Fibroblast of skin of back (primary cell): ENCODE measurements at places on chromosomes 2 and 18.

DNA sequence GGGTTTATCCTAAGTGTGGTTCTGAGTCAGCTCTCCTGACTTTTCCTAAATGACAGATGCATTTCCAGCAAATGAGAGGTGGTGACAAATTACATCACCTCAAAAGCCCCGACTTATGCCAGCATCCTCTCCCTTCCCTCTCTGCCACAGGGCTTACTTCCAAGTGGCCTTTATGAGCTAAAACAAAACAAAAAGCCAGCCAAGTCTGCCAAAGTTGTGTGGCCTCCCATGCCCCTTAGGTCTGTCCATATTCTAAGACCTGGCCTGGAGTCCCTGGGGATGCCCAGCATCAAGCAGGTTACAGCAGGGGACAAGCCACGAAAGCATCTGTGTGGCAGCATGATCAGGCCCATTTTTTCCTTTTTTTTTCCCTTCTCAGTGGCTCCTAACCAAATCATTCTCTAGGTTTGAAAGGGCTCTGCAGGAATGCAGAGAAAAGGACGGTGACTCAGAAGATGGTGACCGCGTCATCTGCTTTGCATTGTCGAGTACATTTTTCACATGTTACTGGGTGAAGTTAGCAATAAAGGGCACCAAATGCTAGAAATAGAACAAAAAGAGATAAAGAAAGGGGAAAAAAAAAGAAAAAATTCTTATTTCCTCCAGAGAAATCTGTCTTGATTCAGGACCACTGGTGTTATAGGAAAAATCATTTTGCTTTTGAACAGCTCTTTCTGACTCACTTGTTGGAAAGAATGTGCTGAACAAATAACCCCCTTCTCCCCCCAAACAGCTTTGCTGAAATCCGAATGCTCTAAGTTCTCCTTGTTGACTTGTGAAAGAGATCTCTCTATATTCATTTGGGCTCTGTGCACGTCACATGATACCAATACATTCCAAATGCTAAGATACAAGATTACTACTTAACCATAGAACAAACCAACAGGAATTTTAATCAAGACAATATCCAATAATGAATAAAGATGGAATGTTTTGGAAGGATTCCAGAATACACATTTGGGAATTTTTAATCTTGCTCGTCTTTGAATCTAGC is 178.7 kb downstream of the EN1 start:
- peak; percentile 99 for DNase-seq

- DNase-seq: peak; percentile 69
Measured at GRCh38 chr2:64062840-64063239, 43.6 kb upstream of the VPS54 start.

- DNase-seq: peak; percentile 47
Measured at GRCh38 chr2:74919827-74920226, 38.6 kb upstream of the POLE4 start.

DNA sequence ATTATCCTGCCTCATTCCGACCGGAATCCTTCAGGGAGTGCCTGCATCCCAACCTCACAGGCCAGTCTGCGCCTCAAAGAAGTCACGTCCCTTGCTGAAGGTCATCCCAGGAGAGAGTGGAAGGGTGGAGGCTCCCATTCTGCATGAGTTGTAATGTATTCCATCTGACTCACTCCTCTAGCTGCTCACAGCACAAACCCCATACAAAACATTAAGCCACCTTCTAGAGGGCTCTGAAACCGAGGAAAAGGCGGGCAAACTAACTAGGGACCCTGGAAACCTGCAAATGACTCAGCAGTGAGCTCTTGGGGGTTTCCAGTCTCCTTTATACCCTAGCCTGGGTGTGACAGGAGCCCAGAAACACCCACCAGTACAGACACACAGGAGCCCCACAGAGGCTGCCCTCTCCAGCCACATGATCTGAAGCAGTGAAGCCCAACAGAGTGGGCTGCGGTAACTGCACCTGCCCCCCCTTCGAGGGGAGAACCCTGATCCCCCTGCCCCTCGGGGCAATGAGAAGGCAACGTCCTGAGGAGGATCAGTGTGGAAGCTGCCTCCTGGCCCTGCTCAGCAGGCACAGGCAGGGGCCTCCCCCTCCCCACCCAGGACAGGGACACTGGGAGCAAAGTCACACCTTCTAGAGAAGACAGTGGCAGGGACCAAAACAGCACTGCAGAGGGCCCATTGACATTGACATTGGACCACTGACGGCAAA is 69.3 kb upstream of the SNTG2 start:
- DNase-seq: no peak

- DNase-seq: peak; percentile 6
Measured at GRCh38 chr18:75183524-75183923, 25.4 kb downstream of the PTGR3 start.

GRCh38 chr2:102315921-102316320 is 4.6 kb downstream of the IL1RL1 start:
- DNase-seq: no peak

GRCh38 chr2:105358593-105358992 is 21.3 kb downstream of the C2orf49 start:
- no peak for DNase-seq

DNA sequence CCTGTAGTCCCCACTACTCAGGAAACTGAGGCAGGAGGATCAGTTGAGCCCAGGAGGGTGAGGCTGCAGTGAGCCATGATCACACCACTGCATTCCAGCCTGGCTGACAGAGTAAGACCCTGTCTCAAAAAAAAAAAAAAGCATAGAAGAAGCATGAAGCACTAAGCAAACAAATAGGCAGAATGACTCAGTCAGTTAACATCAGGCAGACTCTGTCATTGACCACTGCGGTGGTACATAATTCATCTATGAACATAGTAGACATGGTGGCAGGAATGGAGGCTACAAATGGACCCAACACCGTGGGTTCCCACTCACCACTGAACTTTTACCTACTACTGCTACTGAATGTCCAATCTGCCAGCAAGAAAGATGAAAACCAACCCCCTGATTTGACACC is 7.6 kb upstream of the ASXL2 start:
- peak; percentile 94 for DNase-seq

GRCh38 chr2:147297820-147298219 is 547.0 kb upstream of the ACVR2A start:
- no peak for DNase-seq

DNA sequence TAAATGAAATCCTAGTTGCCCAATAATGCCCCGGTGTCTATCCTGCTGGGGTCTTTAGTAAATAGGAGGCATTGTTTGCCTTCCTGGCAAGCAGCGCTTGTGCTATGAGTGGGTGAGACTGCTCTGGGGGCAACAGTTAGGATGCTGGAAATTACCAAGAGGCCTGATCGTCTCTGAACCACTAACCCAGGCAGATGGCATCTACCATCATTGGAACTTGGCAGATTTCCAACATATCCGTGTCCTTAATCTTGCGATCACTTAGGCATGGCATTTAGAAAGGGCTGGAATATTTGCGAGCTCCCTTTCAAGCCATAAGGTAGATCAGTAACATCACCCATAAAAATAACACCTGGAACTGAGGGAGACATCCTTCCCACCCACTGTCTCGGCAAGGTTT is 18.8 kb upstream of the SH3RF3 start:
- no peak for DNase-seq

DNA sequence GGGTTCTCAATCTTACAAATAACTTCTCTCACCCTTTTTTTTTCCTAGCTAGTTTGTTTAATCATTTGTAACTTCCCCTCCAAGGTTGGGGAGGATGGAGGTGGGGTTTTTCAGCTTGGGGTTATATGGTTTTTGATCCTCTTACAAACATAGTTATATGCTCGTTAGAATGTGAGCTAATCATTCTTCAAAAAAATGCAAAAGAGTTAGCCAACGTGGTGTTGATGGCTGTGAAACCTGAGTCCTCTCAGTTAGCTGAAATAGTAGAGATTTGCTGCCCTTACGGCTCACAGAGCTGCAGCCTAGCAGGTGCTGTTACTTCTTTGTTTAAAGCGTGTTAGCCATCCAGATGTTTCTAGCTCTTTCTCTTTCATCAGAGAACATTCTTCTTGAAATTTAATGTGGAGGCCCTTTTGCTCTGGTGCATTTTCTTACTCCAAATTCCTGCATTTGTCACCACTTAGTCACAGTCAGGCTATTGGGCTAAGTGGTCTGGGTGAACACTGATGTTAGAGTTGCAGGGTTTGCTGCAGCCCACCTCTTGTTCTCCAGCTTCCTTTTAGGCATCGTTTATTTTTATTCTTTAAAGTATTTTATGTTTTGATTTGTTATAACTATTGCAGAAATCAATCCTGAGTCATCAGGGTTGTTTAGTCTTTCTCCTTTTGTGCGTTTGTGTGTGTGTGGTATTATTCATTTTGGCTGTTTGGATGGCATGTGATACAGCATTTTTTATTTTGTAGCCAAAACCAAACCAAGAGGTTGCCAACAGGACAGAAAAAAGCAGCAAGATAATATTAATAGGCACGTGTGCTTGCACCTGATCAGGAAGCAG is 41.1 kb downstream of the LIMS1 start:
- peak; percentile 91 for DNase-seq

- DNase-seq: no peak
Measured at GRCh38 chr2:177670791-177671535, 278.4 kb downstream of the AGPS start.

DNA sequence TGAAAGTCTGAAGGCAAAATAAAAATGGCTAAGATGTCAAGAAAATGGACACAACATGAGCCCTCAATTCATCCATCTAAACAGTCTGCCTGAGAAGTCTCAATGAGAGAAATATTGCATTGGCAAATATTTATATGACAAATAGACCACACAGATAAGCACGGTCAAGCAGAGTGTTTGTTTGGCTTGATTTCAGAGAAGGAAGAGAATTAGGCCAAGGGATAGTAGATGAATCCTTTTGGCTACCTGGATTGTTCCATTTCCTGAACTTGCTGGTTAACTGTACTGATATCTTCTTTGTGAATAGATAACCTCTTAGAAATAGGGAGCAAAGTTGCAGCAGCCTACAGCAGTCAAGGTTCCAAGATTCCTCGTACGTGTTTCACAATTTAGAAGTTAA is 129.6 kb downstream of the RBMS1 start:
- DNase-seq: no peak

DNA sequence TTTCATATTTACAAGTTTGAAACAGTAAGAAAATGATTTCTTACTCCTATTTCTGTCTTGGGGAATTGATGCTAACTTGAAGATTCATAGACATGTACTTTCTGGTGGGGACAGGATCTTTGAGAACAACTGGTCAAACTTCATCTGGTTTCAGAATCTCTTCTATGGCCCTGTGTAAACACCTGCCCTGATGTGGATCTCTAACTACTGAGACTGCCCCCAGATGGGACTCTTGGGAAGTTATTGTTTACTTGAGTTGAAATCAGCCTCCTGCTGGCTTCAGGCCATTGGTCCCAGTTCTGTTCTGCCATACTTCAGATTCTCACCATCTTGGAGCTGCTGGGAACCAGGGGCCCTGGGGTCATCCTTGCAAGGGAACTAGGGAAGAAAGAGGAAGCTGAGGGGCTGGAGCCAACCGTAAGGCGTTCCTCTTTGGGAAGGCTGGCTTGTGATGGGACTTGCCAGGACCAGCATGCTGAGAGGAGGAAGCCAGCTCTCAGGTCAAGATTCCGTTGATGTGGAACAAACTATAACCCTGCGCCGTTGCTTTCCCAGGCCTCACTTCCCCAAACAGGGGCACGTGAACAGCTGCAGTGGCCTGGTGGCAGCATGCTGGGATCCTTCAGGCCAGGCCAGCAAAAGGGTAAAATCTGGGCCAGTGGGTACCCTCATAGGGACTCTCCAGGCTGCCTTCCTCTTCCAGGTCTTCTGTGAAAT is 135.5 kb upstream of the CXCR4 start:
- no peak for DNase-seq

GRCh38 chr18:23966909-23967308 is 47.6 kb upstream of the TTC39C start:
- DNase-seq: no peak

- DNase-seq: peak; percentile 32
Measured at GRCh38 chr2:149075853-149076252, 37.4 kb downstream of the LYPD6B start.

- no peak for DNase-seq
Measured at GRCh38 chr2:101478181-101479001, 3.5 kb upstream of the RFX8 start.

DNA sequence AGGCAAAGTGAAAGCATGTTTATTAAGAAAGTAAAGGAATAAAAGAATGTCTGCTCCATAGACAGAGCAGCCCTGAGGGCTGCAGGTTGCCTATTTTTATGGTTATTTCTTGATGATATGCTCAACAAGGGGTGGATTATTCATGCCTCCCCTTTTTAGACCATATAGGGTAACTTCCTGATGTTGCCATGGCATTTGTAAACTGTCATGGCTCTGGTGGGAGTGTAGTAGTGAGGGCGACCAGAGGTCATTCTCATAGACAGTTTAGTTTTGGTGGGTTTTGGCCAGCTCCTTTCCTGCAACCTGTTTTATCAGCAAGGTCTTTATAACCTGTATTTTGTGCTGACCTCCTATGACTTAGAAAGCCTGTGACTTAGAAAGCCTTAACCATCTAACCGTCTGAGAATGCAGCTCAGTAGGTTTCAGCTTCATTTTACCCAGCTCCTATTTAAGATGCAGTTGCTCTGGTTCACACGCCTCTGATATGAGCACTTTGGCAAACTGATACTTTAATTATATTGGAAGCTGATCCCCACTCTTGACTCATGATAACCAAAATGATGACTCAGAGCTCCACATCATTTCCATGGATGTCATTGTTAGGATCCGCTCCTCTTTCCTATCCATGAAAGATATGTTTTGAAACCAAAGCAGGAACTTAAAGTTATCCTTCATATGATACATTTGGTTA is 14.5 kb upstream of the ERMN start:
- DNase-seq: peak; percentile 25

DNA sequence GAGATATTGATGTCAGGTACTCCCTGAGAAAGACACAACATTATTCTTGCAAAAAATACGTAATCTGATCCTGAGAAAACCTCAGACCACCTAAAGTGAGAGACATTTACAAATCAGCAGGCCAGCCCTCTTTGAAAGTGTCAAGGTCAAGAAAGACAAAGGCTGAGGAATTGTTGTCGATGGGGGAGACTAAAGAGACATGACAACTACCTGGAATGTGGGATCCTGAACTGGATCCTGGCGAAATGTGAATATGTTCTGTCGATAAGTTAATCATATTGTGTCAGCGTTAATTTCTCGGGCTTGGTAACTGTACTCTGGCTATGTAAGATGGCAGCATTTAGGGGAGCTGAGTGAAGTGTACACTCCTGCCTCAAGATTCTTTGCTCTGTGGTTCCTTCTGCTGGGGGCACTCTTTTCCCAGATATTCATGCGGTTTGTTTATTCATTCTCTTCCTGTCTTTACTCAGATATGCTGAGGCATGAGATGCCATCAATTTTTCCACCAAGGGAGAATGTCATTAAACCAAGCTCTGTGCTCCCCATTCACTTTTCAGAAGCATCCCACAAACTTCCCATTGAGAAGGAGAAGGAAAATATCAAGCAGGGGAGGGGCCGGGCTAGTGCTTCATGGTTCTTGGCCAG is 154.9 kb downstream of the CAPN13 start:
- DNase-seq: peak; percentile 55
